ENCODE measurements at places on chromosomes 3 and 15.
A peak's percentile ranks its signal among the peaks of the same experiment; 100 is the strongest.

- no peak for DNase-seq
Measured at GRCh38 chr15:99997112-99997651, 263.9 kb upstream of the LYSMD4 start.

- no peak for DNase-seq
Measured at GRCh38 chr3:141266797-141267555, 35.4 kb downstream of the PXYLP1 start.

- no peak for DNase-seq
Measured at GRCh38 chr15:50938525-50938924, 30.0 kb downstream of the AP4E1 start.

DNA sequence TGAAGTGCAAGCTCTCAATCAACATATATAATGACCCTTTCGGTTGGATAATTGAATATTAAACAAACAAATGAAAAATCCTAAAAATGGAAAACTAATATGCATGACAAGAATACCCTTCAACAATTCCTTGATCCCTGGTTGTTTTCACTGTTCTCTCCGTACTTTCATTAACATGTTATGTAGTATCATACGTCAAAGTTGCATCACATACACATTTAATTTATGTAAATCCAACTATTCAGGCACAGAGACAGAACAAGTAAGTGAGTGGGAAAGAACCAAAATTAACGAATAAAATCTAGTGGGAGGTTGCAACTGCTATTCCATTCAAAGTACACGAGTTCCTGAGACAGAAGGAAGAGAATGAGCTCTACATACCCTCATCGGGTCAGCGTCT lies 176.0 kb downstream of the SUCLG2 start:
- DNase-seq: no peak

DNA sequence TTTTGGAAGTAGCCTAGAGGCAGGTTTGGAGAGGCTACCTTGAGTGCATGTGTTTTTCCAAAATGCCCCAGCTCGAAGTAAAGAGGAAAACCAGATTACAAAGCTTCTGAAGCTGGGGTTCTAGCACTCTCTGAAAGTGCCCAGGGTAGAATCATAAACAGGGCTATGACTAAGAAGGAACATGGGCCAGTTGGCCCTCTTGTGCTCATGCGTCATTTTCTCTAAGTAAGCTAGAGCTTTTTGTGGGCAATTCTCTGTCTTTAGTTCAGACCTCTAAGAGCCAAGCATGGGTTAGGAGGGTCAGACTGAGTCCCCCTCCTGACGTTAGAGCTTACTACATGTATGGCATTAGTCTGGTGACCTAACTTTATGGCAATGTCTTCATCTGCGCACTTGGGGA lies 129.5 kb upstream of the UMPS start:
- no peak for DNase-seq

DNA sequence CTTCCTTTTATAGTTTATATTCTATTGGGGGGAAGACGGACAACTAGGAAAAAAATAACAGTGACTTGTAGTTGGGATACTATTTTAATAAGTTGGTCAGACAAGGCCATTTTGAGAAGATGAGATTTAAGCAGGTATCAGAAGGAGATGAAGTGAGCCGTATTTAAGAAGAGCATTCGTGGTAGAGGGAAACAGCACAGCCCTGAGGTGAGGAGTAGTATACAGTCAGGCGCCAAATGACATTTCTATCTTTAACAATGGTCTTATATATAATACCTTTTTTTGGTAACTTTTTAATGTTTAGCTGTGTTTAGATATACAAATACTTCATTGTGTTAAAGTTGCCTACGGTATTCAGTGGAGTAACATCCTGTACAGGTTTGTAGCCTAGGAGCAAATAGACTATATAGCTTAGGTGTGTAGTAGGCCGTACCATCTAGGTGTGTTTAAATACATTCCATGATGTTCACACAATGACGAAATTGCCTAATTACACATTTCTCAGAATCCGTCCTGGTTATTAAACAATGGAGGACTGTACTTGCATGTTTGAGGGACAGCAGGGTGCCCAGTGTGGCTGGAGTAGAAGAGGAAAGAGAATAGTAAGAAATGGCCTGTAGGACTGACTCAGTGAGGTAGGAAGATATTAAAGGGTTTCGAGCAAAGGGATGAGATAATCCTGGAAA lies 1.6 kb downstream of the NKTR start:
- no peak for DNase-seq

DNA sequence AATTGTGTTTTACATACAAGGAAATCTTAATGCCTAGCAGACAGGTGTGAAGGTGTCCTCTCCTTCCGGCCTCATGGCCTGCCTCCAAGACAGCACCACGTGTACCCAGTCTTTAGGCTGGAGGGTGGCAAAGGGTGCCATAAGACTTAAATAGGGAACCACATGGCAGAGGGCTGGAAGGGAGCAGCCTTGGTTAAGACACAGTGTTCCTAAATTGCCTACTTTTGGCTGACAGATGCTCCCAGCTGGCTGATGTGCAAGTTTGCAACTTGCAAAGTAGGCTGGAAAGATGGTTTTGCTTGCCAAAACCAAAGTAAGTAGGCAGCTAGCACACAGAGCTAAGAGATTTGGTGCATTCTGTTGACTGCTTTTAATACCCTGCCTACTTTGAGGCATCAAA lies 45.2 kb downstream of the CCNB2 start:
- DNase-seq: no peak

GRCh38 chr3:138862531-138862923 lies 27.8 kb upstream of the PIK3CB start:
- no peak for DNase-seq

GRCh38 chr3:43932921-43933320 lies 242.2 kb downstream of the ABHD5 start:
- no peak for DNase-seq

- DNase-seq: no peak
Measured at GRCh38 chr3:120459196-120459595, 8.4 kb upstream of the FSTL1 start.

DNA sequence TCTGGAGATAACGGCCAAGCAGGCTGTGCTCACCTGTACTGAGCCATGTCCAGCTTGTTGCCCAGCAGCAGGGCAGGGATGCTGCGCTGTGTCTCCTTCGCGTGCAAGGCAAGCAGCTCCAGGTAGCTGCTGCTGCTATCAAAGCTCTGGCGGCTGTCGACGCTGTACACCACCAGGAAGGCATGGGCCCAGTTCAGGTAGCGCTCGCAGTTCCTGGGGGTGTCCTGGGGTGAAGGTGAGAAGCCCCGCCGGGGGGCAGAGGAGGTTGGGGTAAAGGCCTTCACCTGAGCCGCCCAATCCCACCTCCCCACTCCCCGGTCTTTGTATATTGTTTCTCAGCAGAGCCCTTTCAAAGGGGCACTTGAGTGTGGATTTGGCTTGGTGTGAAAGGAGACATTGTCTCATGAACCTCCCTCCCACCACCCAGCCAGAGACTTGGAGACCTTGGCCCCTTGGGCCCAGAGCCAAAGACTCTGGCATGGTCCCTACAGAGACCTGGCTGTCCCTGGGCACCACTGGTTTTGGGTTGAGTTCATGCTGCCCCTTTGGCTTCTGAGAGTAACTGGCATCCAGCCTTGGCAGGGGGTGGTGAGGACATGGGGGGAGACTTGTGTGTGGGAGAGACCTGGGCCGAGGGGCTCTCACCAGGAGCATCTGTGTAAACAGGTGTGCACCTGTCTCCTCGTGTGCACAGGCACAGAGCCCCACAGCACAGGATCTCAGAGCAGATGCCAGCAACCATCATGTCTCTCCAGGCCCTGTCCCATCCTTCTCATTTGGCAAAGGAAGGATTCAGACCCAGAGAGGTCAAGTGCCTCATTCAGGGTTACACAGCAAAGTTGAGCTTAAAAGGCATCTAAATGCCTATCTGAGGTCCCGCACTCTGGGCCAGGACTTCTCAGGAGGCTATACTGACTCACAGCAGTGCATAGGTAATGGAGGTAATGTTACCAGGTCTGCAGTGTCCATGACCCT lies 9.1 kb downstream of the RASL12 start:
- no peak for DNase-seq

GRCh38 chr15:65663521-65663920 lies 41.8 kb downstream of the SLC24A1 start:
- no peak for DNase-seq

GRCh38 chr3:8727605-8728512 lies 5.7 kb upstream of the CAV3 start:
- no peak for DNase-seq

- DNase-seq: no peak
Measured at GRCh38 chr15:89115547-89115946, 27.3 kb downstream of the ABHD2 start.

DNA sequence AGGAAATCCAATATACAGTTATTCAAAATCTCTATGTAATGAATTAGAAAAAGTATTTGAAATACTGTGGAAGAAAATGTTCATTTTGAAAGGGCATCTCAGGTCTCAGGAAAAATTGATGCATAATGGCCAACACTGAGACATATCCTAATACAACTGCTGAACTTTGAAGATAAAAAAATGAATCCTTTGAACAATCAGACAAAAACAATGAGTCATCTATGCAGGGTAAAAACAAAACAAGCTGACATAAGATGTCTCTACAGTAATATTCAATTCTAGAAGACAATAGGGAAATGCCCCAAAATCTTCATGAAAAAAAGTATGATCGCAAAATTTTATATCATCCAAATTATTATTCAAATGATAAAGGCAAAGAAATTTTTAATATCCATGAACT lies 34.0 kb upstream of the ZNF280D start:
- no peak for DNase-seq

GRCh38 chr3:130990282-130990681 lies 36.3 kb downstream of the ASTE1 start:
- no peak for DNase-seq

DNA sequence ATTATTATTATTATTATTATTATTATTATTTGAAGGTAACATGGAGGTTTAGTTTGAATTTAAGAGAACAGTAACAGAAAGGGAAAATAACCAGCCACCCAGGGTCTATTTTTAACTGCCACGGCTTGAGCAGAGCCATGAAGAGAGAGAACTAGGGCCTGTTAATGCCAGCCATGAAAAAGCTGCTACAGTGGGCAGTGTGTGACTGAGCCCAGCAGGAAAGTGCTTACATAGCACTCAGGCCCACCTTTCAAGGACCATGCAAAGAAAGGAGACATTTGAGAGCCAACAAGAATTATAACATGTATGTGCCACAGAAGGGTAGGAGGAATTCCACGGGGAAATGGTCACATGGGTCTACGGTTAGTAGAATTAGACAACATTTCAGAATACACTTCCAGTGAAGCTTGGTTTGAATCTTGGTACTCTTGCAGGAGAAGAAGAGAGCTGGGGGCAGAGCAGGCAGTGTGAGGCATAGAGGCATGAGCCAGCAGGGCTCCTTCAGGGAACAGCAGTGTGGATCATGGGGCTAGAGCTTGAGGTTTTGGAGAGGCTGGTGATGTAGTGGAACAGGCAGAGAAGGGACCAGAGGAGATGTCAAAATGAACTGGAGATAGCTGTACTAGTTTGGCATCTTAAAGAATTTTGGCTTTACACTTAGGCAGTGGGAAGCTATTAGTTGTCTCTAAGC lies 140.7 kb downstream of the CMSS1 start:
- DNase-seq: no peak

- no peak for DNase-seq
Measured at GRCh38 chr3:107216711-107217110, 160.5 kb upstream of the CCDC54 start.

DNA sequence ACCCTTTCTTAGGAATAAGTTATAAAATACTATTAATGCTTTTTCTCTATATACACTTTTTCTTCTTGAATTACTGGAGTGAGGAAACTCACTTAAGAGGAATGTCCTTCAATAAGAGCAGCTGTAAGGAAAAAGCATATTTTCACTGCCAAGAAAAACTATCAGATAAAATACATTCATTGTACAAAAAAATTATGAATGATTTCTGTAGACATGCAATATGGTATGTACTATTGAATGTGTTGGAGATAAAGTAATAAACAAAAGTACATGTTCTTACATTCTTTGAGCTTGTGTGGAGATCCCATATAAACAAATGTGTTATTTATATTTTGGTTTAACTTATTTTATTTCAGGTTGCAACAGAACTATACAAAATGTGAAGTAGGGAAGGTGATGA lies 241.0 kb upstream of the ZNF717 start:
- DNase-seq: no peak

- peak; percentile 63 for DNase-seq
Measured at GRCh38 chr15:38129531-38130204, 123.0 kb upstream of the SPRED1 start.

- no peak for DNase-seq
Measured at GRCh38 chr3:114567771-114568170, 273.9 kb downstream of the TIGIT start.

DNA sequence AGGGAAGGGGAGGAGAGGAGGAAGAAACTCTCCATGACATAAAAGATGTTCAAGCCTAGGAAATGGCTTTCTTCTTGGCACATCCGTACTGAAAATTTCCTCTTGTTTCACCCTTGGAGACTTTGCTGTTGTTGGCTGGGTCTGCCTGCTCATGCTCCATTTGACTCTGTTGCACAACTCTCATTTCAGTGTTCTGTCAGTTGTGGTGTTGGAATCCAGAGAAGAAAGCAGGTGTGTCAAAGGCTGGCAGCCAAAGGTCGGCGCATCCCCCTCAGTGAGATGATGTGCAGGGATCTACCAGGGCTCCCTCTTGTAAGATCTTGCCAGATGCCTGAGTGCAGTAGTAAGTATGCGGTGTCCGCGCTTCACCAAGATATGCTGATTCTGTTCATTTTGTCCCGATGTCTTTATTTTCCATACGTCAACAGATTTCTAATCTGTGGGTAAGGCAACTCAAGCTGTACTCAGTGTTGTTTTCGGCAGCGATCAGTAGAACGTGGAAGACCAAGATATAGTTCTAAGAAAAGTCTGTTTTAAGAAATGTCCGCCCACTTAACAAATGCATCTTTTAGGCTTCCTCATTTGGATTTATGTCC lies 265.2 kb upstream of the GOLGA6L4 start:
- no peak for DNase-seq

GRCh38 chr3:37190667-37191066 lies 16.3 kb upstream of the LRRFIP2 start:
- no peak for DNase-seq

DNA sequence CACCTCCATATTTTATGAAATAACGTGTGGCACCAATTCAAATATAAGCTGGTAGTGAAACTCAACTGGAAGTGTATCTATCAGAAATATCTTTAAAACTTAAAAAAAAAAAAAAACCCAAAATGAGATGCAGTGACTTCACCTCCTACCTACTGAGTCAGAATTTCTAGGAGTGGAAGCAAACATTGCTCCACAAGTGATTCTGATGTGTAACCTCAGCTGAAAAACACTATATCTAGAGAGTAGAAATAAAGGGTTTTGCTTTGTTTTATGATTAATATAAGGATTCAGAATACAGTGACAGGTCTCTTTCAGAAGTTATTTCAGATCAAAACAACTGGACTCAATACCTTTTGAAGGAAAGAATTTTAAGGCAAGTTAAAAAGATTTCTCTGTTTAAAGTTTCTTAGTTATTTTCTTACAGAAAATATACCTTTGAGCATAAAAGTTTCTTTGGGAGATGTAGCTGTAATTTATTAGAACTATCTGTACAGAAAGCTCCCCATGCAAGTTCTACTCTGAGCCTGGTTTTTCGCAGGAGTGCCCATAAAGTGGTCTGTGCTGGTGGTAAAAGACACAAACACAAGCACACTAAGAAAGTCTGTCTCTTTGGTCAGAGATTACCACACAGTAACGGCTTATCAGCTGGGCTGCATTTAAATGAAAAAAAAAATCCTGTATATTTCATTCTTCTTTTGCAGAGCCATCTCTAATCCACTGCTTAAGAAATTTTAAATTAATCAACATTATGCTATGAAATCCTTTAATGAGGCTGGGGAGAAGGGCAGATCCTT lies 59.9 kb upstream of the PPIB start:
- DNase-seq: no peak

GRCh38 chr3:127037418-127037841 lies 54.5 kb downstream of the PLXNA1 start:
- DNase-seq: no peak
